ENCODE measurements at places on chromosomes 3 and 15. TPM values are rescaled to one million over a fixed set of nuclear protein-coding genes. Genes with fewer than 3 reads are reported as not detected.

Gene RPP25
- 31.3 TPM for total RNA-seq

Gene UBA5
- total RNA-seq, result 38.6 TPM

Gene IL17RD
- total RNA-seq, result 72.9 TPM

Gene AADAC
- 0.32 TPM for total RNA-seq

- no peaks in the 10 kb centered on the region for H3K36me3 ChIP-seq
- no peak for DNase-seq
- peaks cover 12% of the 10 kb centered on the region for H3K4me1 ChIP-seq
Observed at GRCh38 chr15:47333734-47334133, 383.6 kb upstream of the SEMA6D start.

GRCh38 chr3:14137445-14137844, 12.6 kb downstream of the TMEM43 start:
- DNase-seq, result peak; percentile 3
- H3K4me3 ChIP-seq, result no peak overlapping the region
- no peaks in the 10 kb centered on the region for H3K27me3 ChIP-seq
- no peaks in the 10 kb centered on the region for H3K4me1 ChIP-seq
- H3K27ac ChIP-seq, result no peak overlapping the region

DNA sequence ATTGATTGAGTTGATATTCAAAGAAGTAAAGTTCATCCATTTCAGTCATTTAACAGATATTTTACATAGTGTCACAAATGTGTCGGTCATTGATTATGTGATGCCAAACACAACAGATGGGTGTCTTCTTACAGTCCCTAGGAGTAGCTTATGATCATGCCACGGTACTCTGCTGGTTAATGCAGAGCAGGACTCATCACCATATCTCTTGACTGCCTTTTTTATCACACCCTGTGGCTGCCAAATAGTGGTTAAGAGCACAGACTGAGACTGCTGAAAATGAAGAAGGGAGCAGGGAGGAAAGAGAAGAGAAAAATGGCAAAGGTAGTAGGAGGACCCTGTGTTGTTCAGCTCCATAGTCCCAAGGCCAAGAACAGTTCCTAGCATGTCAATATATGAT, 12.8 kb upstream of the TIMMDC1 start:
- no peak for DNase-seq
- H3K27ac ChIP-seq, result no peak overlapping the region
- no peaks in the 10 kb centered on the region for H3K27me3 ChIP-seq
- H3K36me3 ChIP-seq, result peaks cover 16% of the 10 kb centered on the region

GRCh38 chr15:65066001-65066634, 1.7 kb downstream of the RASL12 start:
- no peak overlapping the region for H3K27ac ChIP-seq
- H3K4me1 ChIP-seq, result peaks cover 26% of the 10 kb centered on the region
- DNase-seq, result no peak
- peaks cover 21% of the 10 kb centered on the region for H3K27me3 ChIP-seq

GRCh38 chr3:123687286-123687685, 102.4 kb upstream of the HACD2 start:
- no peak overlapping the region for H3K4me3 ChIP-seq
- no peaks in the 10 kb centered on the region for H3K27me3 ChIP-seq
- H3K27ac ChIP-seq, result no peak overlapping the region
- DNase-seq, result no peak

GRCh38 chr3:143084856-143085731, 34.5 kb upstream of the CHST2 start:
- peaks cover 5% of the 10 kb centered on the region for H3K4me1 ChIP-seq
- no peak overlapping the region for H3K27ac ChIP-seq
- no peak overlapping the region for H3K4me3 ChIP-seq

DNA sequence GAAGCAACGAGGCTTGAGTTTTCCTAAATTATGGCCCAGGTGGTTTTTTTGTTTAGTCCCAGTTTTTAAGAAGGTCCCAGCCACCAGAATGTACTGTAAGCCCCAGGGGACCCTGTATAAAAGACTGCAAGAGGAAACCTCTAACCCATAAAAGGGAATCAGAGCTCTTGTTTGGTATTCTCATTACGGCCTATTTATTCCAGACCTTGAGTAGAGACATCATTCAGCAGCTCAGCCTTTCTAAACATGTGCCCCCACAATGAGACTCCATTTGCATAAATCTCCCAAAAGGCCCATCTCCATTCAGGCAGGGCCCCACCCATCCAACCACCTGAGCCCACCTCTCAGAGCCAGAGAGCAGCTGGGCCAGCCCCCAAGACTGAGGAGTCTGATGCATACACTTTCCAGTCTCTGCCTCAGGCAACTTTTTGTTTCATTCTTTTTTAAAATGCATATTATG, 25.7 kb downstream of the ZDHHC3 start:
- H3K27me3 ChIP-seq, result no peaks in the 10 kb centered on the region
- peak; percentile 34 for DNase-seq
- no peak overlapping the region for H3K4me3 ChIP-seq
- peak overlapping the region; percentile 91 for H3K27ac ChIP-seq
- peaks cover 21% of the 10 kb centered on the region for H3K4me1 ChIP-seq
- H3K36me3 ChIP-seq, result no peaks in the 10 kb centered on the region

GRCh38 chr15:93025625-93025982, 63.4 kb downstream of the RGMA start:
- peaks cover 22% of the 10 kb centered on the region for H3K4me1 ChIP-seq
- no peaks in the 10 kb centered on the region for H3K27me3 ChIP-seq
- peak overlapping the region; percentile 41 for H3K27ac ChIP-seq
- no peak for DNase-seq
- H3K4me3 ChIP-seq, result no peak overlapping the region

DNA sequence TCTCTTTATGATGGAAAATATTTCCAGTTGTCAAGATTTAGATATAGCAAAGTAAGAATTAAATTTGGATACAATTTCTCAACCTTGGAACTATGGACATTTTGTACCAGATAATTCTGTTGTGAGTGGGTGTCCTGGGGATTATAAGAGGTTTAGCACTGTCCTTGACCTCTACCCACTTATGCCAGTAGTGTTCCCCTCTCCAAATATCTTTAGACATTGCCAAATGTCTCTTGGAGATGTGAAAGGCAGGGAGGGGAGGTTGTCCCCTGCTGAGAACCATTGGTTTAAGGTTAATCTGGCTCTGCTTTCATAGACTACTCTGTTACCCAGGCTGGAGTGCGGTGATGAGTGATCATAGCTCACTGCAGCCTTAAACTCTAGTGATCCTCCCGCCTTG, at the start of gene EBLN2:
TSS of gene EBLN2 (plus strand) at position 244 of the 400 bp plus-strand sequence. CDS start 423 bp downstream, outside the sequence.
- DNase-seq, result no peak
- H3K4me1 ChIP-seq, result peaks cover 14% of the 10 kb centered on the region
- H3K36me3 ChIP-seq, result peaks cover 48% of the 10 kb centered on the region
- H3K27me3 ChIP-seq, result no peaks in the 10 kb centered on the region
- no peak within 1 kb of the TSS for H3K4me3 ChIP-seq
- H3K27ac ChIP-seq, result no peak within 1 kb of the TSS

DNA sequence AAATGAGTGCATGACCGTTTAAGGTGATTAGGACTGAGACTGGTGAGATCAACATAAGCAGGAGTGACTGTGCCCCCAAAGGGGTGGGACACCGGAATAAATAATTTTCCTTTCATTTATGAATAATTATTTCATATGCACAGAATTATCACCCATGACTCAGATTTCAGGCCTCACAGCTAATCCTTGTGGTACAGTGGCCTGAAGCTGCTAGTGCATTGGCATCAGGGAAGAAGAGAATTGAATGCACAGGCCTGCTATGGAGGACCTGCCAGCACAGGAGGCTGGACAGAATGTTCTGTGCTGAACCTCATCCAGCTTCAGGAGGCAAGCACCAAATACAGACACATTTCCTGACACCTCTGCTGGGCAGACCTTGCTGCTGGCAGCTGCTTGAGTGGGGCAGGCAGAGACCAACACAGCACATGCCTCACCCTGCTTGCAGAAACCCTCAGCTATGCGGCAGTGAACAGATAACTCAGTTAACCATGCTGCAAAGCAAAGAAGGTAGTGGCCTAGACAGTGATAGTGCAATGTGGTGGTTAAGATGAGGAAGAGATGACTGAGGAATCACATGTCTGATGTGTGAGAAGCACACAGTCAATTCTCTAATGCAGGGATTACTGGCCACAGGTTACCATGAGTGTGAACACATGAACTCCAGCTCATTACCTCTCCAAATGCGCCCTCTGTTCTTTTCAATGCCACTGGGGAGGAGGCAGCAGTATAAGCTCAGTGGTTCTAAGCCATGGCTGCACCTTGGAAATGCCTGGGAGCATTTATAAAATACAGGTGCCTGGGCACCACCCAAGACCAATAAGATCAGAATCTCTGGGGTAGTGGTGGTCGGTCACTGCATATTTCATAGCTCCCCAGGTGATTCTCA, 68.1 kb upstream of the SCN5A start:
- H3K27ac ChIP-seq, result no peak overlapping the region
- no peak overlapping the region for H3K4me3 ChIP-seq
- DNase-seq, result no peak
- H3K36me3 ChIP-seq, result no peaks in the 10 kb centered on the region
- H3K27me3 ChIP-seq, result no peaks in the 10 kb centered on the region

GRCh38 chr3:101038880-101039279, 45.7 kb upstream of the ABI3BP start:
- H3K27ac ChIP-seq, result no peak overlapping the region
- H3K4me3 ChIP-seq, result no peak overlapping the region
- no peaks in the 10 kb centered on the region for H3K27me3 ChIP-seq
- H3K36me3 ChIP-seq, result peaks cover 7% of the 10 kb centered on the region

DNA sequence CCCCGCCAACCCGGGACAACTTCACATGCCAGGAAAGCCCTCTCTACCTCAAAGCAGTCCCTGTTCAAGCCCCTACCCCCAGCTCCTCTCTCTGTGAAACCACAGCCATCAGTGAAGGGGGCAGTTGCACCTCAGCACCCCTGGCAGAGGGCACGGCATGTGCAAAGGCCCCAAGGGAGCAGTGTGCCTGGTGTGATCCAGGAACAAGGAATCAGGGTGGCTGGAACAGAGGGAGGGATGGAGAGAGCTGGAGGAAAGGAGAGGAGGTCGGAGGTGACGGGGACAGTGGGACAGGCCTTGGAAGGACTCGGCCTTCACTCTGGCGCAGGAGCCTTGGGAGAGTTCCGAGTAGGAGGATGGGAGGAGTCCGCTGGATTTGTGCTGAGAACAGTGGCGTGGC, 26.5 kb upstream of the IQSEC1 start:
- no peaks in the 10 kb centered on the region for H3K36me3 ChIP-seq
- no peak overlapping the region for H3K27ac ChIP-seq
- peaks cover 7% of the 10 kb centered on the region for H3K4me1 ChIP-seq
- DNase-seq, result no peak

DNA sequence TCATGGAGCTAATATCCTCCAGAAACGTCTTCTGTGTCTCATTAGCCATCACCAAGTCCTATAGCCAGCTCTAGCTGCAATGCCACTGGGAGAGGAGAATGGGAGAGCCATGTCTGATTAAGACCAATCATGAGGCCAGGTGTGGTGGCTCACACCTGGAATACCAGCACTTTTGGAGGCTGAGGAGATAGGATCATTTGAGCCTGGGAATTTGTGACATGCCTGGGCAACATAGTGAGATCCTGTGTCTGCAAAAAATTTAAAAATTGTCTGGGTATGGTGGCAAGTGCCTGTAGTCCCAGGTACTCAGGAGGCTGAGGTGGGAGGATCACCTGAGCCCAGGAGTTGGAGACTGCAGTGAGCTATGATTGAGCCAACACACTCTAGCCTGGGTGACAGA, 13.1 kb downstream of the MGLL start:
- H3K4me3 ChIP-seq, result no peak overlapping the region
- DNase-seq, result no peak
- H3K27ac ChIP-seq, result no peak overlapping the region
- no peaks in the 10 kb centered on the region for H3K36me3 ChIP-seq

DNA sequence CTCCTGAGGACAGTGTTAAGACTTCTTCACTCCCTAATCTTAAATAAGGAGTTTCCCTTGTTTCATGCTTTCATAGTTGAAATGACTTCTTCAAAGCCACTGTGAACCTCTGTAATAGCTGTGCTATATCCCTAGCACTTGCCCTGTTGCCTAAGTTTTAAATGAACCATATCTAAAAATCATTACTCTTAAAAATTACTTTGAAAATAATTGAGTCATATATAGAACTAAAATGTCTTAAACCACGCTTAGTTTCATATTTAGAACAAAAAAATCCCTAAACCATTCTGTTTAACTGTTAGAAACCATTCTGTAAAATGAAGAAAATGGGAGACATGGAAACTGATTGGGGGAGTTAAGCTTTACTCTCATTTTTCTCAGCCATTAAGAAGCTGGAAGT, 29.8 kb downstream of the DNAJC19 start:
- no peak overlapping the region for H3K4me3 ChIP-seq
- no peak overlapping the region for H3K27ac ChIP-seq
- H3K36me3 ChIP-seq, result peaks cover 70% of the 10 kb centered on the region

DNA sequence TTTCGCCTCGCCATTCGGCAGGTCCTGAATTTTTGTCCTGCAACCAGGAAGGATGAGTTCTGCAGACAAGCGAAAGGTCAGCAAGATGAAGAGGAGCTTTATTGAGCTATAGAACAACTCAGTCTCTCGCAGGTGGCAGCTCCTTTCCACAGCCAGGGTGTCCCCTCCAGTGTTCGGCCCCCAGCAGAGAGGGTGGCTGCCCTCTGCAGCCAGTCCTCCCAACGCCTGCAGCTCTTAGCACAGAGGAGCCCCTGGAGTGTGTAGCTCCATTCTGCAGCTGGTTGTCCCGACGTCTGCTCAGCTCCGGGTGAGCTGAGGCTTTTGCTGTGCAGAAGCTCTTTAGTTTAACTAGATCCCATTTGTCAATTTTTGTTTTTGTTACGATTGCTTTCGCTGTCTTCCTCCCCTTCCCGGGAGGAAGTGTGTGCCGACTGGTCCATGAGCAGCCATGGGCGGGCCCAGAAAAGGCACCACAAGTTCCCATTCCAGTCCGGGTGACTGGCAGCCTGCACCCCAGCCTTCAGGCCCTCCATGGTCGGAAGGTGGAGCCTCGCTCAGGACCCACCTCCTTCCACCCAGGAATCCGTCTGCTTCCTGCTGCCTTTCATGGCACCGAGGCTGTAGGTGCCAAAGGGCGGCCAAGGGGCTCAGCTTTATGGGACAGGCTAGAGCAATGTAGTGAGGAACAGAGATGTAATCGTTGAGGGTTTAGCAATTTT, 497.8 kb upstream of the CNTN4 start:
- H3K4me3 ChIP-seq, result no peak overlapping the region
- H3K36me3 ChIP-seq, result peaks cover 50% of the 10 kb centered on the region
- DNase-seq, result no peak
- H3K27ac ChIP-seq, result no peak overlapping the region
- H3K27me3 ChIP-seq, result no peaks in the 10 kb centered on the region
- H3K4me1 ChIP-seq, result no peaks in the 10 kb centered on the region

- no peaks in the 10 kb centered on the region for H3K36me3 ChIP-seq
- H3K4me1 ChIP-seq, result no peaks in the 10 kb centered on the region
- H3K4me3 ChIP-seq, result no peak overlapping the region
- no peak overlapping the region for H3K27ac ChIP-seq
- DNase-seq, result no peak
Observed at GRCh38 chr3:123518892-123519485, 65.9 kb downstream of the HACD2 start.

- H3K27ac ChIP-seq, result no peak overlapping the region
- H3K36me3 ChIP-seq, result no peaks in the 10 kb centered on the region
- H3K4me3 ChIP-seq, result no peak overlapping the region
Observed at GRCh38 chr3:183378008-183378407, 50.4 kb downstream of the MCF2L2 start.

- DNase-seq, result no peak
- H3K27me3 ChIP-seq, result peaks cover 8% of the 10 kb centered on the region
- H3K36me3 ChIP-seq, result peaks cover 23% of the 10 kb centered on the region
- H3K4me1 ChIP-seq, result peaks cover 71% of the 10 kb centered on the region
- H3K27ac ChIP-seq, result peak overlapping the region; percentile 88
Observed at GRCh38 chr15:92118162-92118935, 264.8 kb downstream of the SLCO3A1 start.

All from WTC11 (cell line).